Type B pancreatic cell (in vitro differentiated cells): ENCODE measurements at places on chromosomes 6 and 20. TPM values are rescaled to one million over a fixed set of nuclear protein-coding genes. Genes with fewer than 3 reads are reported as not detected.
A peak's percentile ranks its signal among the peaks of the same experiment; 100 is the strongest.

DNA sequence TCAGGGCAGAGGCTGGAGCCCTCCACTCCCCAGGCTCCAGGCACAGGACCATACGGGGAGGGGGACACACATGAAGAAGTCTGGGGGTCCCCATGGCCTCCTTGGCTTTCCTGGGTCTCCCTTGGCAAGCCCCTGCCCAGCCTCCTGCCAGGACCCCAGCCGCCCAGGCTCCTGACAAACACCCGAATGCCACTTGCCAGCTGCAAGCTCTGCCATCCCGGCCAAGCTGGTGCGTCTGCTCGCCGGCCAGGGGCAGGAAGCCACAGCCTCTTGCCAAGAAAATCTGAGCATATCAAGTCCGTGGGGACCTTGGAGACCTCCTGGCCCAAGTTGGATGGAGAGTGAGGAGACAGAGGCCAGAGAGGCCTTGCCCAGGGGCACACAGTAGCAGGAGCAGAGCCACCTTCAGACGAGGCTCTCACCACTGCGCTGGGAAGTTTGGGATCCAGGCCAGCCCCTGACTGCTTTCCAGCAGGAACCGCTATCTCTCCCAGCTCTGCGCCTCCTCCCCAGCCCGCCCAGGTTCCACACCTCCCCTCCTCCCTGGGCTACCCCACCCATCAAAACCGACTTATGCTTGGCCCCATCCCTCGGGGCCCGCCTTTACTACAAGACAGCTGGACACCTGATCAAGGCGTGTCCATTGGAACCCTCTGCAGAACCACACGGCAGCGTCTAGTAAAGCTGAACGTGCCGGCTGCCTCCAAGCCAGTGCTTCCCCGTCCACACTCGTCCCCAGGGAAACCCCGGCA is 80.2 kb downstream of the GRM4 start:
- H3K4me1 ChIP-seq, result no peaks in the 10 kb centered on the region
- H3K27ac ChIP-seq, result no peak overlapping the region
- peaks cover 31% of the 10 kb centered on the region for H3K27me3 ChIP-seq
- no peak for DNase-seq
- H3K4me3 ChIP-seq, result no peak overlapping the region
- H3K36me3 ChIP-seq, result no peaks in the 10 kb centered on the region

DNA sequence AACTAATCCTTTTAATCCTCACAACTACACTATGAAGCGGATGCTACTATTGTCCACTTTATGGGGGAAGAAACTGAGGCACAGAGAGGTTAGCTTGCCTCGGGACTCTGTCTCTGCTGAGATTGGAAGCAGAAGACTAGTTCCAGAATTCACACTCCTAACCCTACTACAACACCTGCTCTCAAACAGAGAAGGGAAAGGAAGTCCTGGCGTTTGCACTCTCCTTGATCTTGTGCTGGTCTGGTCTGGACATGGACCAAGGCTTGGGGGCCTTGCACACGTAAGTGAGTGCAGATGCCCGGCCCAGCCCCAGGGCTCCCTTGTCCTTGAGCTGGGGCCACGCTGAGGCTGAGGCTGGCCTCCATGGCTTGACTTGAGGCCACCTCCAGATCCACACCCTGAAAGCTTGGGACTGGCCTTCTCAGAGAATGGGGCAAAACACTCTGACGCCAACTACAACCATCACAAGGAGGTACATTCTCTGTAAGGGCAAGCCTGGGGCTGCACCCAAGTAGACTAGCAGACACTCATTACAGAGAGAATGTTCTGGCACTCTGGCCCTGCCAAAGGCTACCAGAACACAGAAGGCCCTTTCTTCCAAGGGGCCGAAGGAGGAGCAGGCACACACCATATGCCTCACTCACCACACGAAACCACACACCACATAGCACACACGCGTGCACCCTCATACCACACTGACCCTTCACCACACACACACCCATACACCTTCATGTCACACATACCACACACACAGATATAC is 33.3 kb upstream of the EZR start:
- H3K4me3 ChIP-seq, result no peak overlapping the region
- no peak for DNase-seq
- no peak overlapping the region for H3K27ac ChIP-seq
- peaks cover 17% of the 10 kb centered on the region for H3K4me1 ChIP-seq

- peaks cover 10% of the 10 kb centered on the region for H3K4me1 ChIP-seq
- DNase-seq, result no peak
- no peaks in the 10 kb centered on the region for H3K27me3 ChIP-seq
- H3K27ac ChIP-seq, result no peak overlapping the region
- H3K4me3 ChIP-seq, result no peak overlapping the region
- H3K36me3 ChIP-seq, result no peaks in the 10 kb centered on the region
Observed at GRCh38 chr6:7811441-7811840, 85.5 kb downstream of the BMP6 start.

DNA sequence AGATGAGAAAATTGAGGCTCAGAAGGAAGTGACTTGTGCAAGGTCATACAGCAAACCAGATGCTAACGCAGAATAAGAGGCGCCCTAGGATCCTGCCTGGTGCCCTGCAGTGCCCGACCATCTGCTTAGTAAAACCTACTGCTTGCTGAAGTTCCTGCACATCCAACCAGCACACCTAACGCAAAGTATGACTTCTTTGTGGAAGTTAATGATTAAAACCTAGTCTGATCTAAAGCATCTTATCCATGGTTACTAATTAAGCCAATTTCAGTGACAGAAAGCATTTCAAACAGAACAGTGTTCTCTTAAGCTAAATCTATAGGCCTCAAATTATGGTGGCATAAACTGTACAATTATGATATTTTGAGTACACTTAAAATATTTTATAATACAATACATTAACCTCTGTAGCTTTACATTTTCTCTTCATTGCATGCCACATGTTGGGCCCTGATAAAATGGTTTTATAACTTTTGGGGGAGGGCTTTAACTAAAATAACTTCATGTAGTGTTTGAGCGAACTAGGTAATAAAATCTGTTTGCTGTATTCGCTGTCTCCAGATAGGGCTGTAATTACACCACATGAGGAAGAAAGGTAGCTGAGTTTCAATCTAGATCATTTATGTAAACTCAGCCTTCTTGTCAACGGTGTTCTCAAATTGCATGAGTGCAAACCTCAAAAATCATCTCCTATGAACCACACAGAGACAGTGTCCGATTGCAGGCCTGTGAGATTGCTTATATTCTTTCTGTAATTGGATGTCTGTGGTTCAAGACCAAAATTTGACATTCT is 37.5 kb upstream of the BEND3 start:
- H3K27me3 ChIP-seq, result no peaks in the 10 kb centered on the region
- peaks cover 3% of the 10 kb centered on the region for H3K36me3 ChIP-seq
- peaks cover 48% of the 10 kb centered on the region for H3K4me1 ChIP-seq
- DNase-seq, result no peak
- peak overlapping the region; percentile 41 for H3K4me3 ChIP-seq

DNA sequence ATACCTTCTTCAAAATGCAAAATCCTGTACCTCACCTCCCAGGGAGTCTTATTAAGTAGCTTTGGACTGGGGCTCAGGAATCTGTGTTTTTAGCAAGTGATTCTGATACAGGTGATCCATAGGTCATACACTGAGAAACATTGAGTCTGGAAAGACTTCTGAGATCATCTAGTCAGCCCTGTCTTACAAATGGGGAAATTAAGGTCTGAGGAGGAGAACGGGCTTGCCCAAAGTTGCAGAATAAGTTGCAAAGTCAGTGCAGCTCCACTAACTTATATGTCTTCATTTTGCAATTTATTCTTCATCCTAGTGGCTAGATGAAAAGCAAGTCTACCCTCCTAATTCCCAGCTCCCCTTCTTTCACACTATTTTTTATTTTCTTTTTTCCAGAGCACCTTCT is 28.9 kb downstream of the KCNS1 start:
- no peak overlapping the region for H3K27ac ChIP-seq
- H3K4me3 ChIP-seq, result no peak overlapping the region
- no peak for DNase-seq
- H3K4me1 ChIP-seq, result peaks cover 4% of the 10 kb centered on the region

GRCh38 chr20:23019403-23019802 is 15.7 kb upstream of the SSTR4 start:
- no peak overlapping the region for H3K27ac ChIP-seq
- no peak for DNase-seq
- no peaks in the 10 kb centered on the region for H3K36me3 ChIP-seq

- no peaks in the 10 kb centered on the region for H3K27me3 ChIP-seq
- no peak for DNase-seq
- no peak overlapping the region for H3K27ac ChIP-seq
- peak overlapping the region; percentile 0 for H3K4me3 ChIP-seq
Observed at GRCh38 chr20:43516251-43516824, 8.8 kb downstream of the L3MBTL1 start.

- H3K4me3 ChIP-seq, result no peak overlapping the region
- peaks cover 5% of the 10 kb centered on the region for H3K36me3 ChIP-seq
- peaks cover 14% of the 10 kb centered on the region for H3K4me1 ChIP-seq
- no peak overlapping the region for H3K27ac ChIP-seq
- no peaks in the 10 kb centered on the region for H3K27me3 ChIP-seq
- no peak for DNase-seq
Observed at GRCh38 chr20:53083411-53083810, 111.3 kb downstream of the TSHZ2 start.

- DNase-seq, result no peak
- H3K36me3 ChIP-seq, result no peaks in the 10 kb centered on the region
- no peak overlapping the region for H3K27ac ChIP-seq
- H3K4me1 ChIP-seq, result no peaks in the 10 kb centered on the region
- no peak overlapping the region for H3K4me3 ChIP-seq
Observed at GRCh38 chr20:22901164-22901563, 133.9 kb upstream of the SSTR4 start.

- no peaks in the 10 kb centered on the region for H3K27me3 ChIP-seq
- H3K27ac ChIP-seq, result no peak overlapping the region
- no peak overlapping the region for H3K4me3 ChIP-seq
- H3K36me3 ChIP-seq, result no peaks in the 10 kb centered on the region
- DNase-seq, result no peak
Observed at GRCh38 chr6:83218646-83219045, 25.5 kb downstream of the RWDD2A start.

GRCh38 chr6:18328070-18328469 is 59.1 kb upstream of the RNF144B start:
- no peaks in the 10 kb centered on the region for H3K36me3 ChIP-seq
- no peaks in the 10 kb centered on the region for H3K27me3 ChIP-seq
- no peak overlapping the region for H3K4me3 ChIP-seq
- DNase-seq, result no peak

- no peak overlapping the region for H3K27ac ChIP-seq
- no peaks in the 10 kb centered on the region for H3K36me3 ChIP-seq
- H3K4me1 ChIP-seq, result peaks cover 13% of the 10 kb centered on the region
- peaks cover 3% of the 10 kb centered on the region for H3K27me3 ChIP-seq
- no peak overlapping the region for H3K4me3 ChIP-seq
- no peak for DNase-seq
Observed at GRCh38 chr20:15645816-15646215, 927.4 kb downstream of the KIF16B start.

DNA sequence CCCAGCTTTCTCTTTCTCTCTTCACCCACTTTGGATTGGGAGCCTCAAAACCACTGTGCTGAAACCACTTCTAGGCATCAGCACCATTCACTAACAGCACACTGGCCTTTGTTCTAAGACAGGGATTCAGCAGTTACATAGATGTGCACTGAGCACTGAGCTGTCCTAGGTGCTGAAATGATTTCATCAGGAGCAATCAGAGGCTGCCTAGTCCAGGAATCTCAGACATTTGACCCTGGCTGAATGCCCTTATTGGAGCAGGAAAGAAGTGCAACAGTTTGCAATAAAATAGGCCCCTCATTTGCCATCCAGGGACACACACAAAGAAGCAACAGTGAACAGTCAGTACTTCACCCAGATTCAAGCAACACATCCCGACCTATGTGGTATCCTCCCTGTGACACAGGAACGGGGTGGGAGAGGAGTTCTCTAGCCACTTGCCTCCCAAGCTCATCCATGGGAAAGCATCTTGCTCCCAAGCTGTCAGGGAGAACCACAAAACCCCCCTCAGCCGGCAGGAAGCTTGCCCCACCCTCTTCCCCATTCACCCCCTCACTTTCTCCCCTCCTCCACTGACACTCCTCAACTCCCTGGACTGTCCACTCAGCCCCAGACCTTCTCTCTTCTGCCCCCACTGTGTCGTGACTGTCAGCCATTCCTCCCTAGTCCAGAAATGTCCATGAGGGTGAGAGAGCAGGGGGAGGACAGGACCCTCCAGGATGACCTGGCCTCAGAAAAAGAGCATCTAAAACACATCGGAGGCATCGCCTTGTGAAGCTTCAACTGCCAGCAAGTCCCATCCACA is 304.4 kb downstream of the PREX1 start:
- H3K4me1 ChIP-seq, result no peaks in the 10 kb centered on the region
- no peak overlapping the region for H3K4me3 ChIP-seq

DNA sequence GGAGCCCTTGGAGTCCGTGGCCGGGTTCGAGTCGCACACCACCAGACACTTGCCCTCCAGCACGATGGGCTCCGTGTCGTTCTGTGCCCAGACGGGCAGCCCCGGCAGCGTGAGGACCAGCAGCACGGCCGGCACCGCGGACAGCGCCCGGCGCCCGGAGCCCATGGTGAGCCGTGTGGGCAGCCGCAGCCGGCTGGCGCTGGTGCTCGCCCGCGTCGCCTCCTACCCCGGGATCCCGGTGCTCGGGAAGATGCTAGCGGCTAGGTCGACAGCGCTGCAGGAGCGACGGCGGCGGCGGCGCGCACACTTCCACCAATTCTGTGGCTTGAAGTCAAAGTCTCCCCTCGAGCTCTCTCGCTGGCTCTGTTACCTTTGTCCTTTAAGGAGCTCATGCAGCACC is 1.3 kb downstream of the CBLN4 start:
- no peak overlapping the region for H3K4me3 ChIP-seq
- H3K27me3 ChIP-seq, result no peaks in the 10 kb centered on the region
- H3K36me3 ChIP-seq, result no peaks in the 10 kb centered on the region
- DNase-seq, result no peak
- no peak overlapping the region for H3K27ac ChIP-seq

GRCh38 chr6:44670146-44670545 is 282.6 kb downstream of the CDC5L start:
- H3K36me3 ChIP-seq, result no peaks in the 10 kb centered on the region
- H3K4me1 ChIP-seq, result peaks cover 42% of the 10 kb centered on the region
- H3K27ac ChIP-seq, result no peak overlapping the region

GRCh38 chr6:28884423-28885131 is 39.2 kb downstream of the TRIM27 start:
- no peaks in the 10 kb centered on the region for H3K36me3 ChIP-seq
- no peak overlapping the region for H3K27ac ChIP-seq
- DNase-seq, result no peak
- no peak overlapping the region for H3K4me3 ChIP-seq
- peaks cover 13% of the 10 kb centered on the region for H3K4me1 ChIP-seq

AVP gene
- total RNA-seq, result not detected in 2 replicates
